Left hindlimb (tissue), 1 donor: ENCODE measurements at places on chromosomes 2 and 18.
A peak's percentile ranks its signal among the peaks of the same experiment; 100 is the strongest.

- no peak for DNase-seq
Observed at GRCh38 chr2:71538656-71539265, 85.4 kb downstream of the DYSF start.

GRCh38 chr2:141555876-141556470 is 574.8 kb downstream of the LRP1B start:
- no peak for DNase-seq

- DNase-seq: no peak
Observed at GRCh38 chr18:61360404-61361383, 27.5 kb downstream of the CDH20 start.

DNA sequence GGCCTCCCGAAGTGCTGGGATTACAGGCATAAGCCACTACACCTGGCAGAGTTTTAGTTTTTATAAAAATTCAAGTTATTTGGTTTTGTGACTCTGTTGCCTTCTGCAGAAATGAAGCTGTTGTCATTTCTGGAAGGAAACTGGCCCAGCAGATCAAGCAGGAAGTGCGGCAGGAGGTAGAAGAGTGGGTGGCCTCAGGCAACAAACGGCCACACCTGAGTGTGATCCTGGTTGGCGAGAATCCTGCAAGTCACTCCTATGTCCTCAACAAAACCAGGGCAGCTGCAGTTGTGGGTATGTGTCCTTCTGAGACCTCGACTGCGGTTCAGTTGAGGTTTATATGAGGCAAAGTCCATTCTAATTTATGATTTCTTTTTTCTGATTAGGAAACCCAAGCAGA is 7.2 kb downstream of the MTHFD2 start:
- DNase-seq: no peak

- no peak for DNase-seq
Observed at GRCh38 chr2:101655702-101656422, 41.6 kb upstream of the MAP4K4 start.

DNA sequence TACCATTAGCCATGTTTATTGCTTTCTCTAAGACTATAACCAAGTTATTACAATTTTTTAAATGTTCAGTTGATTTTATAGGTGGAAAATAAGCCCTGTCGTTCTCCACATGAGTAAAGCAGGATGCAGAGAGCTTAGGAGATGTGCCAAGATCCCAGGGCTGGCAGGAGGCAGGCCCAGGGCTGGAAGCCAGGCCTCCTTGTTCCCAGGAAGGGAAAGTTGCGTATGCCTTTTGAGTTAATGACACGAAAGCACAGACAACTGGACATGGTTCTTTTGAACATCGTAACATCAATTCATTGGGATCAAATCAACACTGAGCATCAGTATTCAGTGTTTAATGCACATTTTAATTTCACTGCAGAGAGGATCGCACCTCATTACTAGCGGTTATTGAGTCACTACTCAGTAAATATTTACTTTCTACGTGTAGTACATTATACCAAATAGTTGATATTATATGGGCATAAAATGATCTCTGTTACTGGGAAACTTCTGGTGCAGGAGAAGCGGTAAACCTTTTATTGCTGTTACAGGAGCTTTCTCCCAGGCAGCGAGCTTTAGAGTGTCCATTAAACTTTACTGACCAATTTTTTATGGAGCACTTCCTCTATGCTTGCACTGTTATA is 60.0 kb downstream of the RNF144A start:
- DNase-seq: peak; percentile 72
